ENCODE measurements at places on chromosomes 5 and 9.

DNA sequence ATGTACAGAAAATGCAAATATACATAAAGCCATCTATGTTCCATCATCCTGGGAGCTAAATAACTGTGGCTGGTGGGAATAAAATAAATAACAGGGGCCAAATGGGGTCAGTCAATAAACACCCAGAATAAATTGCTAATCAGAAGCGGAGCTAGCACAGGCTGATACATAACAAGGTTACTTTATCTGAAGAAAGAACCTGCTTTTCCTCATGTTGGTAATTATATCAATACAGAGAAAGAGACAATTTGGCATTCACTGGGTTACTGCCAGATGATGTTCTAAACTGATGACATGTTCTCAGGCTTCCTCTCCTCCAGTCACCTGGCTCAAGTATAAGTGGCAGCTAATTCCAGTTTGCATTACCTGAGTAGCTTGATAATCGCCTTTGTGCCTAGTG lies 144.9 kb upstream of the CD180 start:
- DNase-seq = no peak

DNA sequence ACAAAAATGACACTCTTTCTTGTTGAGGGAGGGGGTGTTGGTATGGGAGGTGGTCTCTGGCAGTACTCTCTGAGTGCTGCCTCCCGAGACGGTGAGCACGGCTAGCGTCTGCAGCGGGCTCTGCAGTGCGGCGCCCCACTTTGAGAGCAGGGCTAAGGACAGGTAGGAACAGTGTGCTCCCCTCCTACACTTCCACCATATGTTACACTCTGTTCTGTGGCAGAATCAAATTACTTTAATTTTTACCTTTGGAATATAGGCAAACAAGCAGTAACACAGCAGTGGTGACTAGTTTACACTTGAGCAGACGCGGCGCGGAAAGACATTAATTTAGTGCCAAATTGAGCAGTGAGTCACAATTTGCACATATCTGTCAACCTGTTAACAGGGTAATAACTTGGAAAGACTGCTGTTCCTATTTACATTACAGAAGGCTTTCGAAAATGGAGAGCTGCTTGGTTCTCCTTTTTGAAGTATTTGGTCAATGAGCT lies 136.3 kb downstream of the MED27 start:
- DNase-seq = no peak

GRCh38 chr5:14399054-14399692 lies 182.4 kb upstream of the OTULINL start:
- peak; percentile 33 for DNase-seq

- no peak for DNase-seq
Observed at GRCh38 chr9:129549684-129550083, 71.2 kb downstream of the C9orf50 start.

DNA sequence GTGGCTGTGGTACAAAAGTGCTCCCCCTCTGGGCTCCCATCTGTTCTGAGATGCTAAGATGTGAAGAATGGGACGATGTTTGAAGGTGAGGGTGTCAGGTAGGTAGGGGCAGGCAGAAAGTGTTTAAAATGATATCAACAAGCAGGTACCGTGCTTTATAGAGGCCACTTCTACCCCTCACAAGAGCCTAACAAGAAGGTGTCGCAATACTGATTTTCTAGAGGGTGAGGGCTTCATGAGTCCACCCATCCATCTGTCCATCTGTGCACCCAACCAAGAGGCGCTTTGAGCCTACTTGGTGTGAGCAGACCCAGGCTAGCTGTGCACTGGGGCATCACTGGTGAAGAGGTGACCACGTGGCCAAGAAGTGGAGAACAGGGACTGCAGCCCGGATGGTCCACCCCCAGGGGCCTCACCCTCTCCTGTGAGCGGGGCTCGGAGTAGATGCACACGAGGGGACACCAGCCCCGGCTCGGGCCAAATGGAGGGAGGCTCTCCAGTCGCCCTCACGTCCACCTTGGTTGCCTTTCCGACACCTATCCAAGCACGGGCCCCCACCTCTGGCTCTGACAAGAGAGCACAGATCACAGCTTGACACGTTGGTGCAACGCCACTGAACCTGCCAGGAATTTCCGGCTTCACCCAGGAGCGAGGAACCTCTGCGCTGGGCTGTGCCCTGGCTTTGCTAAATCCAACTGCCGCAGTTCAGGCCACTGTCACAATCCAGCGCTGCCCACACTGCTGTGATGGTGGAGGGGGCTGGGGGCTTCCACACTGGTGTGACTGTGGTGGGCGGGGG lies 34.5 kb downstream of the CRB2 start:
- no peak for DNase-seq

DNA sequence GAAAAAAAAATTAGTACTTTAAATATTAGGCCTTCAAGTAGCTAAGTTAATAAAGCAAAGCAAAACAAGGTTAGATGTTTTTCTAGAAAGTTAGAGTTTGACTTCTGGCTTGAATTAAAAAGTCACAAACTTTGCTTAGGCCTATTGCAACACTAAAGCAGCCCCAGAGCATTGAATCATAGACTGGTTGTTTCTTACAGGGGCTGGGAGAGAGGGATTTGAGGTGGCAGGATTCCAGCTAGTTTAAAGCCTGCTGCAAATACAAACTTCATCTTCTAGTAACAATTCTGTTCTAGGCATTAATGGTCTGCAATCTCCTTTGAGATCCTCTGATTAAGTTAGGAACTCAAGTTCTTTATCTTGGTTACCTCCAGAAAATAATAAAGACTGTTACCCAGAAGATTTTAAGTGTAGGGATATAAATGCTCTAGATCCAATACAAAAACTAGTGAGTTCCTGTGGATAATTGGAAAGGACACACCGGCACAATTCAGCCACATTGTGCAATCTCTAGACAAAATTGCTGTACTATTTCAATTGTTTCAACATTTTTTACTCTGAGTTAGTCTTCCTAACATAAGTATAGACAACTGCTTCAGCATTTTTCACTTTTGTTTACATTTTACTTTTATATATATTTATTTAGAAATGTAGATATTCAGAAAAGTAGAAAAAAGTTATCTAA lies 12.6 kb downstream of the OR13C5 start:
- DNase-seq = no peak

DNA sequence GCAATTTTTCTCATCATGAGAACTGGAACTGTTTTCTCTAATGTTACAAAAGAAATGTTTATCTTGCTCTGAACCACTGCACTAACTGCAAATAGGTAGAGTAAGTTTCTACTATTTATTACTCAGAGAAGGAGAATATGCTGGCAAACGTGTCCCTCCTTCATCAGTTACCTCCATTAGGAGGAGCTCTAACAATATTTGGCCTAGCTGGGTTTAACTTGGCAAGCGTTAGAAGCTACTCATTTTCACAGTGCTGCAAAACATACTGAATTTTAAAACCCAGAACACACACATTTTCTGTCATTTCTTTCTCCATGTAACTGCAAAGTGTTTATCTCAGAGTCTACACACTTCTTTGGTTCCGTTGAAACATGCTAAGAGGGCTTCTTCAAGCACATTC lies 101.0 kb upstream of the GABRG2 start:
- DNase-seq = no peak

DNA sequence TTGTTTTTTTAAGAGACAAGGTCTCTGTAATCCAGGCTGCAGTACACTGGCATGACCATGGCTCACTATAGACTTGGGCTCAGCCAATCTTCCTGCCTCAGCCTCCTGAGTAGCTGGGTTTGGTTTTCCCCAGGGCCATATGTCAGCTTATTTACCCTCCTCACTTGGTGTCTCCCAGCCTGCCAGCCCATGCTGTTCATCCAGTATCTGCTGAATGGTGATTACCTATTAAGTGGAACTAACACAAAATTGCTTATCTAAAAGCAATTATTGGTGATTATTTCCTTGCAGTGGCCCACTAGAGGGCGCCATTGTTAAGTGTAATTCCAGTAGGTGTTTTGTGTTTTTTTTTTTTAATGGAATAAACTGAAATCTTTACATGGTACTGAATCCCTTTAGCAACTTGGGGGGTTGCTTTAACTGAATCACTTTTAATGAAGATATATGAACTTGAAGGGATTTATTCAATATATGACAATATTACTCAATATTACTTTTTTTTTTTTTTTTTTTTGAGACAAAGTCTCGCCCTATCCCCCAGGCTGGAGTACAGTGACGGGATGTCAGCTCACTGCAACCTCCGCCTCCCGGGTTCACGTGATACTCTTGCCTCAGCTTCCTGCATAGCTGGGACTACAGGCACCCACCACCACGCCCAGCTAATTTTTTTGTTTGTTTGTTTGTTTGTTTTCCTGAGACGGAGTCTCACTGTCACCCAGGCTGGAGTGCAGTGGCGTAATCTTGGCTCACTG lies 13.8 kb downstream of the EXOSC2 start:
- DNase-seq = peak; percentile 49

DNA sequence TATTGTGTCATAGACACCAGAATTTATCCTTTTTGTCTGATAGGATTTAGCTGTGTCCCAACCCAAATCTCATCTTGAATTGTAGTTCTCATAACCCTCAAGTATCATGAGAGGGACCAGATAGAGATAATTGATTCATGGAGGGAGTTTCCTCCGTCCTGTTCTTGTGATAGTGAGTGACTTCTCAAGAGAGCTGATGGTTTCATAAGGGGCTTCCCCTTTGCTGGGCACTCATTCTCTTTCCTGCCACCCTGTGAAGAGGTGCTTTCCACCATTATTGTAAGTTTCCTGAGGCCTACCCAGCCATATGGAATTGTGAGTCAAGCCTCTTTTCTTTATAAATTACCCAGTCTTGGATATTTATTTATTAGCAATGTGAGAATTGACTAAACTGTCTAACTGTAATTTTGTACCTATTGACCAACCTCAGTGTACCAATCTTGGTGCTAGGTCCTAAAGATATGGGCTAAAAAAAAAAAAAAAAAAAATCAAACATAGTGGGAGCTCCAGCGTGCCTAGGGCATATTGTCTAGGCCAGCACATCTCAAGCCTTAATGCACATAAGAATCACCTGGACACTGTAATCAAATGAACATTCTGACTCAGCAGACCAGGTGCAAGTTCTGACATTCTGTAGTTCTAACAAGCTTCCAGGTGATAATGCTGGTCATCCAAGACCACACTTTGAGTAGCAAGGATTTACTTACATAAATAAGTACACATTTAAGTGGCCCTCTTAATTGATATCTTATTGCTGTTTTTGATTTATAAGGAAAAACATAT lies 30.5 kb downstream of the ST8SIA4 start:
- DNase-seq = no peak

GRCh38 chr9:2378266-2378665 lies 243.3 kb upstream of the VLDLR start:
- no peak for DNase-seq

DNA sequence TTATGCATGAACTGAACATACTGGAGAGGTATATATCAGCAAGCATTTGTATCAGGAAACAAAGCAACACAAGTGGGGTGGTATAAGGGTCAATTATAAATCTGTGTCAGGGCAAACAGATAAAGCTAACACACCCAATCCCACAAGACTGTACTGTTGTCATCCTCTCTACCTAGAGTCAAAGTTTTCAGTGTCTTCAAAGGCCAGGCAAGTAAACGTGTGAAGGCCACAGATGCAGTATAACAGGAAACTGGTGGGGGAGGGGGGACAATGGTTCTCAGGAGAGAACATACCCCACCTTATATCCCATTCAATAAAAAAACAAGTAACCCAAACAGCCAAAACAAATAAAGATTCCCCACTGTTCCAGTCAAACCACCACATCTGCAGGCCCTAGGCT lies 22.1 kb downstream of the ELP1 start:
- no peak for DNase-seq

DNA sequence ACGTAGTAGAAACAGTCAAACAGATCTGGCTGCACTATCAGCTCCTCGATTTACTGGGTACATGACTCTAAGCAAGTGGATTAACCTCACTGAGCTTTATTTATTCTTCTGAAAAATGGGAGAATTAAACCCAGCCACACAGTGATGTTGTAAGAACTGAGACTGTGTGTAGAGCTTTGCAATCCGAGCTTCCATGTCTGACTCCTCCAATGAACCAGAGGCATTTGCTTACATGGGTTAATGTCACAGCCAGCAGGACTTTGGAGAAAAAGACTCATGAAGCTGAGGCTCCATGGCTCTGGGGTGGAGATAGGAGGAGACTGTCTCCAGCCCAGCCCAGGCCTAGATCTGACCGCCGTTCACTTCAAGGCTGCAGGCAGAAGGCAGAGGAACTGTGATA lies 201.3 kb downstream of the CDK5RAP2 start:
- no peak for DNase-seq

GRCh38 chr5:131899686-131900085 lies 45.8 kb downstream of the MEIKIN start:
- DNase-seq = no peak

- DNase-seq = no peak
Observed at GRCh38 chr5:89241186-89241585, 358.2 kb upstream of the MEF2C start.

GRCh38 chr9:101620452-101620851 lies 25.7 kb upstream of the PPP3R2 start:
- DNase-seq = no peak

DNA sequence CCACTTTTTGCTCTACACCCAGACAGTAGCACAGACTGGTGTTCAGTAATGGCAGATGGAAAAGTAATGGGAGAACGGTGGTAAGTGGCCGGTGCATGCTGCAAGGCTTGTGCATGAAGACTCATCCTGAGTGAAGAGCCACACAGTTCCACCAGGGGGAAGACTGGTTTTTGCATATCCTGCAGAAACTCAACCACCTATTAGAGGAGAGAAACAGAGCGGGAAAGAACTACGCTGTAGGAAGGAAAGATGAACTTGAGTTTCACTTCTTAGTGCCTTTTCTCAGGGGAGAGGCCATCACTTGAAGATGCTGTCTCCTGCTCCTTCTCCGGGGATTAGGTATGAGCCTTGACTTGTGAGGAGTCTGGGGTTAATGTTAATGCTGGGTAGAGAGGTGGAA lies 9.4 kb upstream of the PRSS3 start:
- no peak for DNase-seq

DNA sequence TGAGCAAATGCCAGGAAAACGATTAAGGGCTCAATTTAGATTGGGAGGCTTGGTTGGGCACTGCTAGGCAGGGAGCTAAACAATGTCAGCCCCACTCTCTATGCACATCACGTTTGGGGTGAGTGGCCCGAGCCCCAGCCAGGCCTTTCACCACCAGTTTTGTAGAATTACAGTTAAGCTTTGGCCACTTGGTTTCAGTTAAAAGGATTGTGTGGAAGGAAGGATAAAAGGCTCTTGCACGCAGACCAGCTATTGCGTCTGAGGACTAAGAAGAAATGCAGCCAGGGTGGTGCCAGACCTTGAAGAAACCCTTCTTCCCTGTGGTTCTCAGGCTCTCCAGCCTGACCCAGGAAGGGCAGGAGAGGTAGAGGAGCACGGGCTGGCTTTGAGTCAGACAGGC lies 125.3 kb upstream of the SLC44A1 start:
- no peak for DNase-seq

DNA sequence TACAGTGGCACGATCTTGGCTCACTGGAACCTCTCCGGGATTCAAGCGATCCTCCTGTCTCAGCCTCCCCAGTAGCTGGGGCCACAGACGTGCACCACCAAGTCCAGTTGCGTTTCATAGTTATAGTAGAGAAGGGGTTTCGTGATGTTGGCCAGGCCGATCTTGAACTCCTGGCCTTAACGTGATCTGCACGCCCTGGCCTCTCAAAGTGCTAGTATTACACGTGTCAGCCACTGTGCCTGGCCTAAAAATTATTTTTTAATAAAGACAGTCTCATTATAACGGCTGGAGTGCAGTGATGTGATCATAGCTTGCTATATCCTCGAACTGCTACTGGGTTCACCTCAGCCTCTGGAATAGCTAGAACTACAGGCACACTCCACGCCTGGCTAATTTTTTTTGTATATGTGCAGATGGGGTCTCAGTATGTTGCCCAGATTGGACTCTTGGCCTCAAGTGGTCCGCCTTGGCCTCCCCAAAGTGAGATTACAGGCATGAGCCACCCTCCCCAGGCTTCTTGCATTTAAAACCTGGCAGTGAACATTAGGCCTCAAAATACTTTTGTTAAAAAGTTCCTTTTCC lies 4.4 kb downstream of the NPM1 start:
- DNase-seq = no peak

Data from HS-27A (cell line).